ENCODE measurements at places on chromosomes 5 and 9.

DNA sequence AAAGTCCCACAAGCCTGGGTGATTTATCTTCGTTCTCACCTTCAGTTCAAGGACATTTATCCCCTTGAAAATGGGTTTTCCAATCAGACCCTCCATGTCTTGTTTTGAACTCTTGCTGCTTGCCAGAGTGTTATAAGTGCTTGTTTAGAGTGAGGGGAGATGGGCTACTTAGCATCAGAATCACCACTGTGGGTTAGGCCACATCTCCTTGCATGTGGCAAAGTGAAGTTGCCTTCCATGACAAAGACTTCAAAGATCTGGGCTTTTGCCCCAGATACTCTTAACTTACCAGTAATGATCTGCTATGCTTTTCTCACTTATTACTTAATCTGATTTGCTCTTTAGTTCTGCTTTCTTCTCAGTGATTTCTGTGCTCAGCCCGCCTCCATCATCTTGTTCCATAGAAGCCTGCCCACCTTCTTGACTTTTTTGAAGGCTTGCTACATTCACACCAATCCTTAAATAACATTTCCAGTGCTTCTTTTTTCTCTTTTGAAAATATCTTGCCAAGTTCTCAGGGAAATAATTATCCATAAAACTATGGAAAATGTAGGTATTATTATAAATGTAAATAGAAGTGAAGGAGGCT lies 39.0 kb downstream of the GPR21 start:
- no peak for DNase-seq

GRCh38 chr5:71839096-71839884 lies 120.2 kb downstream of the CARTPT start:
- DNase-seq, result no peak

DNA sequence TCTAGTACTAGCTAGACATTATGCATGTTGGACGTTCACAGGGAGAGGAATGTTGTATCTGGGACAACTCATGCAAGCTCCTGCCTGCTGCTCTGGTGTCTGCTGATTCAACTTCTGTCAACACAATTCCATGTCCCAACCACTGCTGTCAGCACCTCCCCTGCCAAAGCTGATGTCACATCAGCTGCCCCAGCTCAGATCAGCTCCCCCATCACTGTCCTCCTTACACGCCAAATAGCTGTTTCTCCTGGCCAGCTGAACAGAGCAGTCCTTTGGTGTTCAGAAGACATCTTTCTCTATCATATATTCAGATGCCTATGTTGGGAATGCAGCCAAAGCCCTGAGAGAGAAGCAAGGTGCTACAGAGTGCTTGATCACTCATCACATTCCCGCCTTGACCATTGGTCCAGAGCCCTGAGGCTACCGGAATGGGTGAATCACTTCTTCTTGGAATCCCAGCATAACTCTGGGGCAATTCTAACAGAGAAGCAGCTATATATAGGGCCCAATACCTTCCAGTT lies 223.3 kb downstream of the SEC61B start:
- DNase-seq, result peak; percentile 99

DNA sequence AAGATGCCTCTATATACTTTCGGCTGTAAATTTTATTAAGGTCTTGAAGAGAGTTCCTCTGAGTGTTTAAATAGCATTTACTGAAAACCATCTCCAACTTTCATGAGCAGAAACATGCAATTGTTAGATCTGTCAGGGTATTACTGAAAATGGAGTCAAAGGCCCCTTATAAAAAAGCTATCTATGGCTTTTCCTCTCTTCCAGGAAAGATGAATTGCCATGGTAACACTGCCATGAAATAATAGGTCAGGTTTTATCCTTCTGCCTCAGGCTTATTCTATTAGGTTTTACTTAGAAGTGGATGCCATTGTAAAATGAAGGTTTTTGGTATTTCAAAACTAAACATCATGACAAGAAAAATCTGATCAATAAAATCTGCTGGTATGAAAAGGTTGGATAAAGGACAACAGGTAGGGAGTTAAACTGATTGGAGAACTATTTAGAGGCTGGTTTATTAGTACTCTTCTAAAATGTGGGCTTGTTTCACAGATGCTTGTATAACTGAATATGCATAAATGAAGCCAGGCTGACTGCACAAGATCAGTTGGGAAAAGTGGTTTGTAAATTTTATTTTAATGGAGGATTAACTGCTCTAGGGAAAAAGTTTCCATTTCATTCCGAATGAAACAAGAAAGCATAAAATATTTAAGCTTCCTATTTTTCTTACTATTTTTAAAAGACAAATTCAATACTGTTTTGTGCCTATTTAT lies 135.5 kb downstream of the RAB3C start:
- DNase-seq, result no peak

GRCh38 chr5:73395256-73395655 lies 53.3 kb downstream of the FOXD1 start:
- DNase-seq, result peak; percentile 77

GRCh38 chr9:98232926-98233325 lies 22.5 kb downstream of the TBC1D2 start:
- no peak for DNase-seq

DNA sequence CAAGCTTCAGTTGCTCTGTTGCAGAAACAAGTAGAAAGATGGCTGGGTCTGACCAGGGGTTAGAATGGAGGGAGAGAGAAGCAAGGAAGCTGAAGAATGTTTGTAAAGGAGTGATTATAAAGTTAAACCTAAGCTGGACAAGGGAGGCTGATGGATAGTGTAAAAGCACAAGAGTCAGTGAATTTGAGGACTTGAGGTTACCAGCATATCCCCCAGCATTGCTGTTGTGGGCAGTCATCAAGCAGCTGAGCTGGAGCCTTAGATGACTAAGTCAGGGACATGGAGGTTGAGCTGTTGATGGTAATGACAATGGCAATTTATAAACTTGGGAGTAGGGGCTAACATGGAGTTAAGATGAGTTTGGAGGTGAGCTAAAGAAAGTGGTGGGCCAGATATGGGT lies 131.5 kb downstream of the ERCC6L2 start:
- no peak for DNase-seq

- no peak for DNase-seq
These were observed 103.7 kb upstream of the TLX3 start for GRCh38 chr5:171205375-171205774.

GRCh38 chr9:96117398-96118080 lies 184.4 kb downstream of the HSD17B3 start:
- no peak for DNase-seq

DNA sequence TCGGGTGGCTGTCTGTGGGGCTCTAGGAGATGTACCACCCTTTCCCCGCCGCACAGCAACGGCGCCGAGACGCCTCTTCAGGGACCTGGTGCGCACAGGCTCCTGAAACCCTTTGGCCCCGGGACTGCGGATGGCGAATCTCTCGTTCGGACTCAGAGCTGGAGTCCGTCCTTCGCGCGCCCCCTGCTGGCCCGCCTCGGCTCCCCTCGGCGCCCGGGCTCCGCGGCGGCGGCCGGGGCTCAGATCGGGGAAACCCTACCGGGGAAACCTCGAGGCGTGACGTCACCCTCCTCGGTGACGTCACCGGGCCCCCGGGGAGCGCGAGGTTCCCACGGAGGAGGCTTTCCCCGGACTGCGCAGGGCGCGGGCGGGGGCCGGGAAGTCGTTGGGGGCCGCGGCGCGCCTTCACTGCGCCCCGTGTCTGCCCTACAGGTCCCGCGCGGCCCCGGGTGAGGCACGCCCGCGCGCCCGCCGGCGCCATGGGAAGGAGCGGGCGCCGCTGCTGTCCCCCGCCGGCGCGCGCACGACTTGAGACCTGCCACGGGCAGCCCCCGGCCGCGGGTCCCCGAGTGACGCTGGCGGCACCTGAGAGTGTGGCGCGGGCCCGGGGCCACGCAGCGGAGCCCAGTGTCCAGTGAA lies 7.9 kb downstream of the PRR7 start:
- DNase-seq, result peak; percentile 64

- DNase-seq, result no peak
These were observed 93.6 kb downstream of the CDK5RAP2 start for GRCh38 chr9:120486347-120486746.

GRCh38 chr9:124283228-124283814 lies 25.6 kb downstream of the NEK6 start:
- DNase-seq, result no peak

- no peak for DNase-seq
These were observed 14.3 kb upstream of the KLF9 start for GRCh38 chr9:70428781-70429180.

- no peak for DNase-seq
These were observed 23.4 kb downstream of the BTNL9 start for GRCh38 chr5:181063514-181063913.

DNA sequence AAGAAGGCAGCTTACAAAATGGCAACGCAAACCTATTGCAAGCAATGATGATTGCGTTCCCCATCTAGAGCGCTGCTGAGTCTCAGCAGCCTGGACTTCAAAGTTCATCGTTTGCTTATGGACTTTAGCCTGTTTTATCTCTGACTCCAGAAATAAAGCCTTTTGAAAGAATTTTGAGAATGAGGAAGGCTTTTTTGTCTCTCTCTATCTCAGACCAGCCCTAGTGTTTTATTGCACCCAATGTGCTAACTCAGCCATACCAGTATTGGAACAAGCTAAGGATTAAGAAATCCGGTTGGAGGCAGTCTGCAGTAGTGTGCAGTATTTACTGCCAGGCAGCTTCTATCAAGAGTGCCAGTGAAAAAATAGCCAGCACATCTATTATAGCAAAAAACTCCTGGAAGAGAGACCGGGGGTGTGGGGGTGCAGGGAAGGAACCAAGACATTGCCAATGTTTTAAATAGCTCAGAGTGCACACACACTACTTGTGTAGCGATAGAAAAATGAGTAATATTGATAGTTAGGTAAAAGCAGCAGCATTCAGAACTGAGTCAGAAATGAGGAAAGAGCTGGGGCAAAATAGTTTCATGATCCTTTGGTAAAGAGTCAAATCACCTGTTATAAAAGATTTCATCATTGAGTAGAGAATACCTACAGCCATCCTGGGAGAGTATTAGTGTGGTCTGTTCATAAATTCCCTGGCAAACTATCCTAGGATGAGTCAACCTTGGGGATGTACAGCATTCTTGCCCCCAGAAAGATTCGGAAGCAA lies 219.0 kb downstream of the ZNF608 start:
- no peak for DNase-seq

DNA sequence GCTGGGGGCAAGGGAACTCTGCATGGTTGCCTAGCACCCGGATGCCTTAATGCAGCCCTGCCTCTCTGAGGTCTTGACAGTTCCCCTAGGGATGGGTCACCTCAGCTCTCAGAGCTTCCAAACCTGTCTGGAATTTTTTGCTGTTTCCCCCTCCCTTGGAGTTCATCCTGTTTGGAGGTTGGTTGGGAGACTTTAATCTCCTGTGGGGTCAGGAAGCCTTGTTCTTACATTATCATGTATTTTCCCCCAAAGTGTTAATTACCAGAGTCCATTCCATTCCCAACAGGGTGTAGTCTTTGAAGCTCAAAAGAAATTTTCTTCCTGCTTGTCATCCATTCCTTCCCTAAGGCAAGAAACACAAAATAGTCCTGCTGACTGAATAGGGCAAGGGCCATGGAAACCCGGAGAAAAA lies 150.3 kb upstream of the SPRY4 start:
- no peak for DNase-seq

DNA sequence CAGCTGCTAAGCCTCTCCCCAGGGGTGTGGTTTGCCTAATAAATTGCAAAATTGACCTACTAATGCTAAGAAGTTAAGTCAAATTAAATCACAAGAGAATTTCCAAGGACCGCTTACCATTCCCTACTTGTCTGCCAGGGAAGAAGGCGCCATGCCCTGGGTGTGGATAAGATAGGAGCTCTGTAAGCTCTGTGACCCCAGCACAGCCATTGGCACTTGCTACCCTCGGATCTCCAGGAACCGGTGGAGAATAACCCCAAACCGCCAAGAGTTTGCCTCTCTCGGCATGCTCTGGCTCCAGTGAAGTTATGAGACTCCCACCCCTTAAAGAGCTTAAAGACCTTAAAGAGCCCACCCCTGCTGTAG lies 58.9 kb downstream of the NEURL1B start:
- no peak for DNase-seq

DNA sequence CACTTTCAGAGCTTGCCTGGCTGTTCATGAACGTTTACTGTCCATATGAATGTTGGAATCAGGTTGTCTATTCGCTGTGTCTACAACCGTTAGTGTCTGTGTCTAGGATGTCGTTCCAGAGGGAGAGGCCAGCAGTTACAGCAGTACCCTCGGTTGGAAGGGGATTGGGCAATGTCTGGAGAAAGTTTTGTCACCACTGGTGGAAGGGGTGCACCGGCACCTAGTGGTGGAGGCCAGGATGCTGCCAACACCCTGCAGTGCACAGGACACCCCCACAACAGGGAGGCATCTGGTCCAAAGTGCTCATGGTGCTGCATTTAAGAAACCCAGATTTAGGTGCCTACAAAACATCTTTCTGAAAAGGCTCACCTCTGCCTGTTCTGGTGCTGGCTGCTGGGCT lies 220.7 kb downstream of the FANCC start:
- DNase-seq, result no peak

GRCh38 chr9:91207729-91208418 lies 153.8 kb downstream of the AUH start:
- no peak for DNase-seq

DNA sequence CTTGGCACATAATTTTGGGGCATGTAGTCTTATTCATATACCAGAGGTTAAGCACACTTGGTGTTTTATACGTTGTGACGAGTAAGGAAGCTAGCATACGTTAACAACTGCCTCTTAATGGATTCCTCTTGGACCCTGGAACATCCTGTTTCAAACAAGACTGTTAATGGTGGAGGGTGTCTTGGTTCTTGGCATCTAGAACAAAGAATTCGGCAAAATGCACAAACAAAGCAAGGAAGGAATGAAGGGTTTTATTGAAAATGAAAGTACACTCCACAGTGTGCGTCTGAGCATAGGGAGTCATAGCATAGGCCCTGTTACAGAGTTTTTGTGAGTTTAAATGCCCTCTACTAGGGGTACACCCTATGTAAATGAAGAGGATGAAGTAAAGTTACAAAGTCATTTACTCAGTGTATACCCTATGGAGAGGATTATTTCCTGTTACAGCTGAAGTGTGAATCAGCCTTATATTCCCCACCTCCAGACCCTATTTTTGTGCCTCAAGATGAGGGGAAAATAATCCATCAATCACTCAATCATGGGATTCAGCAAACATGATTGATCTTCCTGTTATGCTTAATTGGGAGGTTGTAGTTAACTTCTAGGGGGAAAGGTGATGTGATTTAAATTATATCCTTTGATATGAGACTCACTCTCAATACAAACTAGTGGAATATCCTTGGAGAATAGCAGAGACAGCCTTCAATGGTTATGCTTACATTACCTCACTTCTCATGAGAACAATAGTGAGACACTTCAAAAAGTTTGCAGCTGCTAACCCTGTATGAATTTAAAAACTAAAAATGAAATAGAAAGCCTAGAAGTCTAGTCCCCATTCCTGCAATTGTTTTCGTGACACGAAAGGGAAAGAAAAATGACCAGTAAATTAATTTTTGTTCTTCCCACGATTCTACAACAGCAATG lies 84.9 kb upstream of the MYO10 start:
- no peak for DNase-seq

DNA sequence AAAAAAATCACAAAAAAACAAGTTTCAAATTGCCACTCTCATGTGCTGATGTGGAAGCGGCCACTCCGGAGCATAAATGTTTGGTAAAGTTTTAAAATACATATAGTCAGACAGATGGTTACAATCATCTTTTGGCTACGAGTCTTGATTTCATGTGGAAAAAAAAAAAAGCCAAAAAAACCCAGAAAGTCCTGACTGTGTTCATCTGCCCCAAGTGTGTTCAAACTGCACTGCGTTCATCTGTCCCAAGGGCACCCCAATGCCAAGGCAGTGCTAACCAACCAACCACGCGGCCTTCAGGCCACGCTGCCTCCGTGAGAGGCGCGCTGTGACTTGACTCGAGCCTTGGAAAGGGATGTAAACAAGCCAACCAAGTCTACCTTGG lies 127.1 kb downstream of the MYO10 start:
- no peak for DNase-seq

Measured in fibroblast of skin of left biceps (primary cell).